ENCODE measurements at places on chromosomes 5 and 9. TPM values are rescaled to one million over a fixed set of nuclear protein-coding genes. Genes with fewer than 3 reads are reported as not detected.

- no peak for DNase-seq
Observed at GRCh38 chr9:132919614-132920268, 24.7 kb downstream of the TSC1 start.

GRCh38 chr5:135880801-135881200 is 14.8 kb downstream of the IL9 start:
- DNase-seq = no peak

DNA sequence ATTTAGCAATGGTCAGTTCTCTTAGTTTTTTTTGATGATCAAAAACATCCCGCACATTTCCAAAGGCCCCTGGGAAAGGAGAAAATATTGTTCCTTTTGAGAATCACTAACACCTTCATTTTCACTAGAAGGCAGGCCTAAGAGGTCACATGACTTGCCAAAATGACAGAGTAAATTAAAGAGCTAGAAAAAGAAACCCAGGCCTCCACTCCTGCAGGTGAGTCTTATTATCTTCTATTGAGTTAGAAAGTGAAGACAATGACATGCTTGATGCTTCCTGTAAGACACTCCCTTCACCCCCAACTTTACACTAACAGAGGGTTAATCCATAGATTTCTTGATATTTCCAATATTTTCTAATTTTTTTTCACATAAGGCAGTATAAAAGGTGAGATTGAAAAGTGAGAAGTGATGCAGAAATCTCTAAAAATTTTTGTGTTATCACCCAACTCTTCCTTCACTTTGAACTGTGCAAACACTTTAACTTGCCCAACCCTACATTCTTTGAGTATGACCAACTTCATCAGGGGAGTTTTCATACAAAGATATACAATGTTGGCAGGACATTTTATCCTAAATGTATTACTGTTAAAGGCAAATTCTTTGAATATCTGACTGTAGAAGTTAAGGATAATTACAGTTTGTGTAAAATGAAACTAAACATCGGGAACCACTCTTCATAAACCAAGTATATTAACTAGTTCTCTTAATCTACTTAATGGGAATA is 57.1 kb downstream of the SUB1 start:
- DNase-seq = no peak

SURF4 gene
- 88.8 TPM for total RNA-seq

FST gene
- 3.0 TPM for total RNA-seq

Measured in sigmoid colon (tissue), 7 donors.